Left ventricle myocardium inferior (tissue), 1 donor: ENCODE measurements at places on chromosomes 12 and 14. TPM values are rescaled to one million over a fixed set of nuclear protein-coding genes. Genes with fewer than 3 reads are reported as not detected.

DNA sequence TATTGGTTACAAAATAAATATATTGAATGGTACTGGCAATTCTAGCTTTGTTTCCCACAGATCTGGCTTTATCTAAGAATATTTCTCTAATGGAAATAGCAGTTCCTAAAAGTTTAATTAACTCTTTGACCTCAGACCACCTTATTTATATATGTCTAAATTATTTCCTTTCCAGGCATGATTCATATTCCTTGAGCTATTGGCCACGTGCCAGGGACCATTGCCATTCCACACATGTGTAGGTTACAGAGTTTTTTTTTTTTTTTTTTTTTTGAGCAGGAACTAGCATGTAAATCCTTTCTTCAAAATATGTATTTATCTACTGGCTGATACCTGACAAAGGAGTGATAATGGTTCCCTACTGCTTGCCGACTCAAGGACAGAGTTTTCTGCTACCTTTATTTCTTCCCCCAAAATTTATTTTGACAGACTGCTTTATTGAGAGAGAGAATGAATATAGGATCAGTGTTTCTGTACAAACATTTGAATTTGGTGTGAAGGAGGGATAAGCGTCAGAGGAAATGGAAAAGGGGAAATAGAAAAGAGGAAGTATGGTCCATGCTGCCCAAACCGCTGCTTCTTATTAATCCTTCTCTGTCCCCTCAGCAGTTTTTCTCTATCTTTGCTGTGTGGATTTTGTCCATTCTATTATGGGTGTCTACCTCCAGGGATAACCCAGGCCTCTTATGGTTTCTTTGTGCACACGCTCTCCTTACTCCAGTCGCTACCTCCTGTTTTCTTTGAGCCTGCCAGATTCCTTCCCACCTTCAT, 36.4 kb downstream of the PDE3A start:
- DNase-seq: peak; percentile 15

- DNase-seq: no peak
These were observed 29.8 kb downstream of the MED21 start for GRCh38 chr12:27052176-27052575.

DNA sequence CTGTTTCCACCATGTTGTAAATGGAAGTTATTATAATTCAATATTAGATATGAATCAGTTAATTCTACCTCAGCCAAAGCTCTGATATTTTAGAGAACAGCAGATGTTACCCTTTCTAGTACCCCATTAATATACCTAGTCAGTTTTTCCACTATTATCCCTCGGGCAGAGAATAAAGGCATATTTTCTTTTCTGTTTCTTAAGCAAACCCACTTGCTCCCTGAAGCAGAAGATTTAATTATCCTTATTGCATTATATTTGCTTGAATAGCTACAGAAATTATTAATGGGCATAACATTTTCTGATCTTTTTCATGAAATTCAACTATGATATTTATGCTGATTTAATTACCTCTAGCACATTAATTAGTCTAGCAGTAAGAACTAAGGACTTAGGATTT, 832.9 kb upstream of the FBXO33 start:
- no peak for DNase-seq

The KCNJ8 gene
- 51.3 TPM for total RNA-seq

DNA sequence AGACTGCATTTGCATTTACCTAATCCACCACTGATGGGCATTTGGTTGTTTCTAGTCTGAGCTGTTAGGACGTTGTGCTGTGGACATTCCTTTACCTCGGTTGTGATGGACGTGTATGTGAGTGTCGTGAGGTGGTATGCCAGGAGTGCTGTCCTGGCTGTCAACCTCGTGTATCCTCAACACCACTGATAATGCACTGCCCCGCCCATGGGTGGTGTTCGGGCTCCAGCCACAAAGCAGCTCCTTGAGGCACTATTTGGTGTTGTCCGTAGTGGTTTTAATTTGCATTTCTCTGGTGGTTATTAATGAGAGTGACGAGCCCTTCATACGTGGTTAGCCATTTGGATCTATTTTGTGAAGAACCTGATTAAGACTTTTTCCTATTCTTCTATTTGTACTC, 87.6 kb downstream of the PPP2R5C start:
- peak; percentile 70 for DNase-seq

DNA sequence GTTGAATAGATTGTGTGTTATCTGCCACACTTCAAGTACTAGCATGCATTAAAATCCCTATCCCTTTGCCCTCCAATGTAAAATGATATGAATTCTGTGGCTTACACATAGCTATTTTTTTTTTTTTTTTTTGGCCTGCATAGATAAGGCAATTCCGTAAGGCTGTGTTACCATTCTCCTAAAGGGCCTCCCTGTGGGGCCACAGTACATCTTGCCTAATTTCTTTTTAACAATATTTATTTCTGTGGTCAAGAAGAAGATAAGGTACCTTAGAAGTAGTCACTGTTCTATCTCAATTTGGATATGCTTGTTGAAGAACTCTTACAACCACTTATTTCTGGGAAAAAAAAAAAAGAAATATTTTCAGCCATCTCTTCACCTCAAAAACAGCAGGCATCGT, 19.8 kb downstream of the FLRT2 start:
- no peak for DNase-seq

DNA sequence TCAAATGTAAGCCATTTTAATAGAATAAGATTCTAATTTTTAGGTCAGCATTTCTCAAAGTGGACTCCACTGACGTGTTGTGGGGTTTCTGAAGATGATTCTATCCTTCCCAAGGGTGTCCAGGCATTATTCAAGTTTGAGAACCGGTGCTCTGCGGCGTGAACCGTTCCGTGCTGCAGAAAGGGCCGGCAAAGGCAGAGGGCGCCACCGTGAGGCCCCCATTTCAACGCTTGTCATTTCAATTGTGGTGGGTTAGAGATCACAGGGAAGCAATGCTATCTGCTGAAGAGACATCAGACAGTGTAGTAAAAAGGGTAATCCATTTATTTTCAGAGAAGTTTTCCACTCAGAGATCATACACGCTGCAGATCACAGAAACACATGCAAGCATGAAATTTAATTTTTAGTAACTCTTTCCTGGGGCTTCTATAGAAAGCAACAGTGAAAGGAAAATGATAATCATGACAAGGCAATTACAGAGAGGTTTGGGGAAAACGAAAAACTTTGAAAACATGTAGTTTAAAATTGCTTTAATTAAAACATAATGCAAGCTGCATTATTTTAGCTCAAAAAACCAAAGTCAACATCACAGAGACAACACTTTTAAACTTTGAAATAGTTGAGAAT, 201.7 kb downstream of the EXOC5 start:
- no peak for DNase-seq

DNA sequence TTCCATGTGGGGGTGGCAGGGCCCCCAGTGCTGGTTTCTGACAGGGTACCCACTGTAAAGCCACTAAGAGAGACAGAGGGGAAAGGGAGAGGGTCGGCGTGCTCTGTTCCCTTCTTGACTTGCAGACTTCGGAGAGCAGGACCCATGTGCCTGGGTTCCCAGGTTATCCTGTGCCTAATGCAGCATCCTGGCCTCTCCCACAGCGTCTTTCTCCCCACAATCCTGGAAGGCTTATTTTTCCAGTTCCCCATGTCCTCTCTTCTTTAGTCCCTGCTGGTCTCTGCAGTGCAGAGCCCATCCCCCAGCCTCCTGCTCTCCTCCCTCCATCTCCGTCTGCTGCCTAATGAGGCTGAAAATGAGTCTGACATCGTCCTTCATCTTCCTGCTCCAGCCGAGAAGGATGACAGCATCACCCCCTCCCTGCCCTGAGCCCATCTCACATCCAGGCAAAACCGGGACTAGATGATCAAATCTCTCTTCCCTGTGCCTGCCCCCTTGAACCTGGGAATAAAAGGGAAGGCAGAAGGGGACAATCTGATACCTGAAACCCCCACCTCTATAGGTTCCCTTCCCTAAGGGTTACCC, 15.1 kb downstream of the CALCOCO1 start:
- no peak for DNase-seq

GRCh38 chr12:106508966-106509365, 73.8 kb upstream of the RFX4 start:
- DNase-seq: no peak

GRCh38 chr12:94731733-94732360, 81.5 kb upstream of the TMCC3 start:
- no peak for DNase-seq

DNA sequence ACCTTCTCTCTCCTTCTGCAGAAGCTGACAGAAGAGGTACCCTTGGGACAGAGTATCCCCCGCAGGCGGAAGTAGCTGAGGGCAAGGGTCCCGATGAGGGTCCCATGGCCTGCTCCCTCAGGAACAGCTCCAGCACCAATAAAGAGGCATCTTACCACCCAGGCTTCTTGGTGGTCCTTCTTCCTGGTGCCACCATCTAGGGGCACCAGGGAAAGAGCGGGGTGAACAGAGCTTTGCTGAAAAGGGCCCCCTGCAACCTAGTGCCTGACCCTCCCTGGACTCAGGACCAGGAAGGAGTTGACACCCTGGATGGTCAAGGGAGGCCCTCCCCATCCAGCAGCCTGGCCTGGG, 591 bp upstream of the IRF9 start:
- DNase-seq: no peak
